Stimulated activated CD4-positive, alpha-beta T cell treated with anti-CD3 and anti-CD28 coated beads, TNF-alpha, amount 100 ng/mL, for 4 hours (primary cell): ENCODE measurements at places on chromosomes 7 and 10.

DNA sequence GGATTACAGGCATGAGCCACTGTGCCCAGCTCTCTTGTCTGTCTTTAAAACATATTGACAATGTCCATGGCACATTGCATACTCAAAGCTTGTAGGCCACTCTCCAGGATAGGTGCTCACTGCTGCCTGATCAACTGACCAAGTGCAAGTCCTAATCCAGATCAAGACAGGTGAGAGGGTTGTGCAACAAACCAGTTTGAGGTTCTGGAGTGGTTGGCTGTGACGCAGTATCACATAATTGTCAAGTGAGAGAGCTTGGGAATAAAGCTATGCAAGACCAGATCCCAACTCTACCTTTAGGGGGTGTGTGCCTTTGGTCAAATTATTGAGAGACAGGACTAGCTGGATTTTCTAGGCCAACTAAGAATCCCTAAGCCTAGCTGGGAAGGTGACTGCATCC is 43.0 kb upstream of the OPN4 start:
- DNase-seq: no peak

- DNase-seq: no peak
These were observed 22.4 kb downstream of the GNG11 start for GRCh38 chr7:93943816-93944540.

GRCh38 chr10:129968853-129969183 is 4.7 kb upstream of the EBF3 start:
- no peak for DNase-seq

DNA sequence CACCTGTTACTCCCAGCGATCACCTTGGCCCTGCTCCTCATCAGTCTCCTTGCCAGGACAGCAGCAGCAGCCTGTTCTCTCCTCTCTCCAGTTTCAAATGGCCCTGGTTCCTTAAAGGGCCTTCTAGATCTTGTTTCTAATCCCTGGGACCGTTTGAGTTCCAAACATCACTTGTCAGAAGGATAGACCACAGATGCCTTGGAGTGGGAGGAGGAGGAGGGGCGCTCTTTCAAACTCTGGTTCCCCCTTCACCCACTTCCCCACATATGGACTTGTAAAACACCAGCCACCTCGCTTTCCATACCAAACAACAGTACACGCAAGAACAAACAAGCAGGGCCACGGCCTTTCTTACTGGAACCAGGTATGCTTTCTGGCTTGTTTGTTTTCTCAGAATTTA is 104.8 kb downstream of the PLXNA4 start:
- DNase-seq: no peak

DNA sequence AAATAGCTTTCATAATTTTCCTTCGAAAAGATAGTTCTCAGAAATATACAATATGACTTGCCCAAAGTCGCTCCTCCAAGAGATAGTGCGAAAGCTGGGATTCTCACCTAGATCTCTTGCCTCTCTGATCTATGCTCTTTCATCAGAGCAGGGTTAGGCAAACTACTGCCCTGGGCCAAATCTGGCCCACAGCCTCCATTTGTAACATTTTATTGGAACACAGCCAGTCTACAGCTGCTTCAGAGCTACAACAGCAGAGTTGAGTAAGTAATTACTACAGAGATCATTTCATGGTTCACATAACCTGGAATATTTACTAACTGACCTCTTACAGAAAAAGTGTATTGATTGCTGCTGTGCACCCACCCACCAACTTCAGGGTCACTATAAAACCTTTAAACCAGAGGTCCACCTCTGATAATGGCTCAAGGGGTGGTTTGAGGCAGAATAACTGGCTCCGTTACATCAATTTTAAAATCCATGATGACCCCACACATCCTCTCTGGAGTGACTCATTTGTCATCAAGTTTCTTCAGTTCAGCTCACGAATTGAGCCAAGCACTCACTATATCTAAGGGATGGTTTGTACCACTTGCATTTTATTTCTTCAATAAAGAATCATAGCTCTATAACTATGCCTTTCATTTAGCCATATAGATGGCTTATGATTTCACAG is 1019.0 kb downstream of the XPNPEP1 start:
- no peak for DNase-seq

GRCh38 chr7:108120933-108121332 is 9.2 kb downstream of the LAMB4 start:
- DNase-seq: no peak

- DNase-seq: no peak
These were observed 902.9 kb upstream of the LRRN3 start for GRCh38 chr7:110187877-110188554.

DNA sequence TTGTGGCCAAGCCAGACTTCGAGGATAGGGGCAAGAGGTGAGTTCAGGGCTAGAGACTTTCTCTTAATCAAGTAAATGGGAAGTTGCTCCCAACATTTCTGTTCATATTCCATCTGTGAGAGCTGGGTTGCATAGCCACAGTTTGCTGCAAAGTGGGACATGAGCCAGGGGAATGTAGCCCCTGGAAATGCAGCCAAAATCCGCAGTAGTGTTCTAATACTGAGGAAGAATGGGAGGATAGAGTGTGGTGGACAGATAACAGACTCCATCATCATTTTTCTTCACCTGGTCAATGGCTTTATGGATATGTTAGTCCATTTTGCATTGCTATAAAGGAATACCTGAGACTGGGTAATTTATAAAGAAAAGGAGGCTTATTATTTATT is 177.7 kb downstream of the SKIDA1 start:
- no peak for DNase-seq

GRCh38 chr10:8811201-8811600 is 756.7 kb downstream of the GATA3 start:
- DNase-seq: no peak

GRCh38 chr10:105592468-105592867 is 951.4 kb downstream of the SORCS3 start:
- no peak for DNase-seq

DNA sequence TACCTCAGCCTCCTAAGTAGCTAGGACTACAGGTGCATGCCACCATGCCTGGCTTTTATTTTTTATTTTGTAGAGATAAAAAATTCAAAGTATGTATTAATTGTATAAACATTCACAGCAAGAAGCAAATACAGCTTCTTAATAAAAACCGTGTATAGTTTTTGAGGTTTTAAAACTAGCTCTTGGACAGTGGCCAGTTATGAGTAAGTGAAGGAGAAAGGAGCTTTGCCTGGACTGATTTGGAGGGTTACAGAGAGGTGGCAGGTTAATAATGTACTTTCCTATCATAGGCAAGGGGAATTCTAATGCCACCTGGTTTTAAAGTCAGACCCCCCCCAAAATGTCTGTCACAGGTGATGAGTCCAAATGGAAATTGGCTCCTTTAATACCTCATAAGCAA is 43.4 kb downstream of the ZNRF2 start:
- no peak for DNase-seq

DNA sequence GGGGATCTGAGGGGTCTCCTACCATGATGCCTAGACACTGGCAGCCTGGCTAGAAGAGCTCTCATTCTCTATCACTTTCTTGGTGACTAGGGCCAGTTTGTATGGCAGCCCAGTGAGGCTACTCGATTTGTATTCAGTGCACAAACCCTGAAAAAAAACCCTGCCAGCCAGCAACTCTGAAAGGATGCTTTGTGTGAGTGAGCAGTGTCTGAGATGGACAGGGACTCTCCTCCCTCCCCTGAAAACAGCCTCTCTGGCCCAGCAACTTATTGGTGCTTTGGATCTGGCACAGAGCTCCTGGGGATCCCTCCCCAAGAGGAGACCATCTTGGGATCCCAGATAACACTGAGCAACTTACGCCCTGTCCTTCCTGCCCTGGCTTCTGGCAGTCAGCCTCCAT is 10.8 kb upstream of the LRRC4 start:
- DNase-seq: no peak

- no peak for DNase-seq
These were observed 26.0 kb downstream of the NUP42 start for GRCh38 chr7:23207884-23208283.

DNA sequence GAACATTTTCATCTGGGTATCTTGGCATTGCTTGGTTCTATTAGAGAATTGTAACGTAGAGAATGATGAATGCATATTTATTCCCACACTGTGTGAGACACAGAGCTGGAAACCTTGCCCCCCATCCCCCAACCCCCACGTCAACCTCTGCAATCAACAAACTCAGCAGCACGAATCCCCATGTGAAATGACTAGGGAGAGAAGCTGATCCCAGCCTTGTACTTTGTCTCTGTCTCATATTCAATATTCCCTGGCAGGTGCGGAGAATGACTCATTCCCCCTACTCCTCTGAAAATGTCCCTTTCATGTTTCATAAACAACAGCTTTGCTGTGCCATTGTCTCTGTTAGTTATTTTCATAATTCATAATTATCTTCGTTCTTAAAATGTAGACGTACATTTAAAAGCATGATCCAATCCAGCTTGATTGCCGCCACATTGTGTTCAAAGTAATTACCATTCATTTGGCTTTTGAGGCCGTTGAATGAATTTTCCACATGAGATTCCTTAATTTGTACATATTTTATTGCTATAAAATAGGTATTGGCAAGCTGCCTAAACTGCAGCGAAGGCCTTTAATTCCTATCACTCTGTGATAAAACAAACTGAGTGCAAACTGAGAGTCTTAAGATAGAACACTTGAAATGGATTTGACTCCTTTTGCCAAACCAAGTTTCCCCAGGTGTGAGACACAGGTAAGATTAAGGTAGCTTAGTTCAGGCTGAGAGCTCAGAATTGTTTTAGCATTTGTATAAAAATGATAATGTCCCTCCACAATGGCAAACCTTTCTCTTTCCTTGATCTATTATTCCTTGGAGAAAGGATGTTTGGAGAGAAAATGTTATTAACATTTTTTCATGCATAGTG is 920.2 kb downstream of the TYW1 start:
- no peak for DNase-seq

GRCh38 chr10:86968271-86968993 is at the start of gene ADIRF:
Gene ADIRF, plus strand, starts transcription at chr10:86968482. Its CDS starts 63 bp downstream, at chr10:86968545.
- DNase-seq: no peak

- no peak for DNase-seq
These were observed 637.3 kb downstream of the SUGCT start for GRCh38 chr7:40772096-40772495.

- no peak for DNase-seq
These were observed 249.6 kb downstream of the ELFN1 start for GRCh38 chr7:1919539-1920265.

DNA sequence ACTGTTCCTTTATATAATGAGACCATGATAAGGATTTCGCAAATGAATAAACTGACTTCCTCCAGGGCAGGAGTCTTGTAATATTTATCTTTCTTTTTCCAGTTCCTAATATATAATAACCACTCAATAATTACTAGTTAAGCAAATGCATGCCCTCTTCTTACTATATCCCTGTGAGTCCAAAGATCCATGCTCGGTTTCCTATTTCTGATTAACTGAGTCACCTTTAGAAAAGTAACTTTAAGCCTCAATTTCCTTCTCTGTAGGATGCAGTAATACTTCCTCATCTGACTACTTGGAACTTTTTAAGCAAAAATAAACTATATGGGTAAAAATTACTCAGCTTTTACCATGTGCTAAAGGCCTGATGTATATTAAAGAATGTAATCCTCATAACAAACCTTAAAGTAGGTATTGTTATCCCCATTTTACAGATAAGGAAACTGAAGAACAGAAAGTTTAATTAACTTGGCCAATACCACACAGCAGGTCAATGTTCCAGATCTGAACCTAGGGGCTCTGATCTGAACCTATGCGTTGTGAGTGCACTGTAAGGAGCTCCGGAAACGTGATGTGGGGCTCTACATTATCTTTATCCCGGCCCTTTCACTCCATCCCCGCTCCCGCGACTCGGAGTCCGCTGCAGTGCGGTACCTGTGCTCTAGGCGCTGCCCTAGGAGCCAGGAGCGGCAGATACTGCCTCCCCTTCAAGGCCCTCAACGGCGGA is 458 bp downstream of the COX15 start:
- DNase-seq: no peak

DNA sequence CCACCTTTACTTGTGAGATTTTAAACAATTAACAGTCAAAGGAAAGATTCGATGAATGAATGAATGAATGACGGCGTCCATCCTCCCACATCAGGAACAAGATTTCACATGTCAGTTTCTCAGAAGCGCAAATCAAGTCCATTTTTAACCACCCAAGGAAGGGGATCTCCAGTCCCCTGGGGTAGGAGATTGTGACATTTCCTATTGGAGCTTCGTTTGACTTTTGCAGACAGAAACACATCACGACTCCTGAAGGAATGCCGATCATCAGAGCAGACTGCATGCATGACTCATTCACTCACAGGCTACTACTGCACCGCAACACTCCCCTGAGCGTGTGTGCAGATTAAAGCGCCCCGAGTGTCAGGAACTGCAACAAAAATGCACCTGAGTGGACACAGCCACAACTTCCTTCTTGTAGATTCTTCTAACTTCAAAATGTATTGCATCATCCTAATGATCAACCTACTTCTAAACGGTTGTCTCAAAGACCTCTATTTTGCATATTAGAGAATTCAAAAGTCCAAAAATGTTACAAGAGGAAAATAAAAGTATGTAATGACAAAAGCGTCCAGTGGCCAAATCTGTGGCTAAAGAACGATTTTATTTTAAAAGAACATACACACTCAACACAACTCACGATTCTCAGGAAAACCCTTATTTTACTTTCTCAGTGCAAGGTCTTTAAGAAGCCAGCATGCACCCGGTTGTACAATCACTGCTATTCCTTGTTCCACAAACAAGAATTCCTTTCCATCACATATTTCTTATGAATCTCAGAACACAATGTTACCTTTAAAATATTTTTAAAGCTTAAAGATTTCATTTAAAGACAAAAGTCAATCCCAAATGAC is 172.6 kb downstream of the FAM107B start:
- DNase-seq: peak; percentile 18

GRCh38 chr10:12849319-12850181 is 152.0 kb downstream of the CCDC3 start:
- no peak for DNase-seq

DNA sequence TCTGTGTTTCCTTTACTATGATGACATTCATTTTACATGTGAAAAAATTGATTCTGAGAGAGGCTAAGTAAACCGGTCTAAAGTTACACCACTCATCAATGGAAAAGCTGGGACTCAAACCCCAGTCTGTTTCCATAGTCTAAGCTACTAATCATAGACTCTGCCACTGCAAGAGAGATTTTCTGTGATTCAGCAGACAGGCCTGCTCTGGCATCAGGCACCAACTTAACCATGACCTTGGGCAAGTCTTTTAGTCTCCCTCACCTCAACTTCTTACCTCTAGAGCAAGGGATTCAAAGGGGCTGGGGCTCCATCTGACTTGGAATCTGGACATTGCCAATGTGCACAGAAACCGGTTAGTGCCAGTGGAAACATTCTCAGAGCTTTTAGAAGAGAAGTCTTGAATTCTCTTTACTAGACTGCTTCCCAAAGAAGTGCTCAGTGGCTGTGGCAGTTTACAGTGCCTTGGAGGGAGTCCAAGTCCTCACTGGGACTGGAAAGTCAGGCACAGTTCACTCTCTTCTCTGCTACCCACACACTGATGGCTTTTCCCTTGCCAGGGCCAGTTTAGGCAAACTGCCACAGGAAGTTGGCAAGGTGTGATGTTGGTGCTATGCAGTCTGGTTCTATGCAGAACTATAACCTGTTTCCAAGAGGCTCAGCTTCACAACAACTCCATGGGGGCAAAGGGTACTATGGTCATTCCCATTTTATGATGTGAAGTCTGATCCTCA is 4.5 kb upstream of the BLNK start:
- DNase-seq: no peak
